ENCODE measurements at places on chromosomes 11 and 22.

- DNase-seq: no peak
Observed at GRCh38 chr11:35084817-35085440, 54.0 kb upstream of the CD44 start.

GRCh38 chr11:32172041-32172847 lies 81.4 kb downstream of the RCN1 start:
- DNase-seq: no peak

DNA sequence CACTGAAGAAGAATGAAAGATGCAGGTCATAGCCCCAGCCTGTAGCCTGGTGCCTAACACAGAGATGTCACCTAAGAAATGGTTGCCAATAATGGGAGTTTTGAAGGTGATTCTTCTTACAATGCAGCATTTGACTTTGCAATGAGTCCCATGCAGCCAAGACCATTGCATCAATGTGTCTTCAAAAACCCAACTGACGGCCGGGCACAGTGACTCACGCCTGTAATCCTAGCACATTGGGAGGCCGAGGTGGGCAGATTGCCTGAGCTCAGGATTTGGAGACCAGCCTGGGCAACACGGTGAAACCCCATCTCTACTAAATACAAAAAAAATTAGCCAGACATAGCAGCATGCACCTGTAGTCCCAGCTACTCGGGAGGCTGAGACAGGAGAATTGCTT lies 89.3 kb upstream of the ASPHD2 start:
- DNase-seq: no peak

DNA sequence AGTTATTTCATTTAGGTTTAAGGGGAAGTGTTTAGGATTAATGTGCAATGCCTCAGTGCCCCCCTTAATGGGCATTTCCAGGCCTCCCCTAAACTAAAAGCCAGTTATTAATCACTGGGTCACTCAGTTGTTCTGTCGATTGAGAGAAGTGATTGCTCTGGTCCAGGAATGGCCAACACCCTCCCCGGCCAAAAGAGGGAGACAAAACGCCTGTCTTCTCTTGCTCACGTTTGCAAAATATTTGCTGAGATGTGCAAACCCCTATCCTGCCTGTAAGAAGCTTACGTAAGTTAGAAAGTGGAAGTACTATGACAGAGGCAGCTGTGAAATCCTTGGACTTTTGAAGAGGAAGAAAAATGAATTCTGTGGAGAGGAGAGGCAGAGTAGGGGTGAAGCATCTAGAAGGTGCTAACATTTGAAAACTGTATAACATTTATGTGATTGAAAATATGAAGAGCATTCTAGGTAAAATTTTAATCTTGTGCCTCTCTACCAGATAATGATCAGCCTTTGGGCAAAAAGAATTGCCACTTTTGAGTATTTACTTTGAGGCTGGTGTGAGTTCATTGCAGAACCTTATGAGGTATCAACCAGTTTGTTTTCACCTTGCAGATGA lies 37.7 kb downstream of the NTM start:
- DNase-seq: no peak

GRCh38 chr11:117580866-117581265 lies 216.2 kb downstream of the DSCAML1 start:
- no peak for DNase-seq

- DNase-seq: no peak
Observed at GRCh38 chr11:27949951-27950738, 157.8 kb downstream of the KIF18A start.
